ENCODE measurements at places on chromosomes 16 and 17.
A peak's percentile ranks its signal among the peaks of the same experiment; 100 is the strongest.

- no peak for DNase-seq
These were observed 6.1 kb upstream of the DRC7 start for GRCh38 chr16:57688487-57688986.

GRCh38 chr16:23424292-23424958 lies 28.6 kb downstream of the COG7 start:
- no peak for DNase-seq

DNA sequence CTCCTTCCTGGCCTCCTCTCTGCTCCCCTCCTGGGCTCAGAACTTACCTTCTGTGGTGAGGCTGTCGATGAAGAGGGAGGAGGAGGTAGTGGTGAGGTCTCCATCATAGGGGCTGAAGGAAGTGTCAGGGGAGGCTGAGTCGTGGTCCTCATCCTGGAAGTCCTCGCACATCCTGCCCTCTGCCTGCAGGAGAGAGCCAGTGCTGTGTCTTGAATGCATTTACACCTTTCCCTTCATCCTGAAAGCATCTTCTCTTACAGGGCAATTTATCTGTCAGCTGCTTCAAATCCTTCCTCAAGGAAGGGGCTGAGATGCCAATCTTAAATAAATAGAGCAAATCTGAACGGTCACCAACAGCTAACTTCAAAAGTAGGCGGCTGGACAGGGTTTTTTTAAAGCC lies 73.6 kb downstream of the PLXDC1 start:
- no peak for DNase-seq

DNA sequence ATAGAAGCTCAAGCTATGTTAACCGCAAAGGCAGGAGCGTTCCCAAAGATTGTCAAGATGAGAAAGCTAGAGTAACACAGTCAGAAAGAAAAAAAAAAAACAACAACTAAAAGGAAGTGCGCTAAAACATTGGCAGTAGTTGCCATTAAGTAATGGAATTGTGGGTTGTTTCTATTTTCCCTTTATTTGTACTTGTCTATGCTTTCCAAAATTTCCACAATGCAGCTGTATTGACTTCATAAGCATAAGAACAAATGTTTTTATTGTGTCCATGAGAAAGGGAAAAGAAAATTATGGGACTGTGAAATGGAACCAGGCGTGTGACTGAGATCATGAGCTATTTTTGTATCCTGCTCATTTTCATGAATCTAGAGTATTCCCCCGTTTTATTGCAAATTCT lies 153.4 kb downstream of the TMEM114 start:
- DNase-seq, result no peak

GRCh38 chr16:1614456-1615102 lies 2.4 kb downstream of the CRAMP1 start:
- DNase-seq, result no peak

- no peak for DNase-seq
These were observed 29.8 kb downstream of the PITPNM3 start for GRCh38 chr17:6526362-6527152.

- DNase-seq, result peak; percentile 9
These were observed 48.0 kb downstream of the SHCBP1 start for GRCh38 chr16:46573008-46573833.

- no peak for DNase-seq
These were observed 644.1 kb downstream of the WWOX start for GRCh38 chr16:78743556-78743955.

- DNase-seq, result no peak
These were observed 76.3 kb downstream of the KSR1 start for GRCh38 chr17:27532269-27533263.

DNA sequence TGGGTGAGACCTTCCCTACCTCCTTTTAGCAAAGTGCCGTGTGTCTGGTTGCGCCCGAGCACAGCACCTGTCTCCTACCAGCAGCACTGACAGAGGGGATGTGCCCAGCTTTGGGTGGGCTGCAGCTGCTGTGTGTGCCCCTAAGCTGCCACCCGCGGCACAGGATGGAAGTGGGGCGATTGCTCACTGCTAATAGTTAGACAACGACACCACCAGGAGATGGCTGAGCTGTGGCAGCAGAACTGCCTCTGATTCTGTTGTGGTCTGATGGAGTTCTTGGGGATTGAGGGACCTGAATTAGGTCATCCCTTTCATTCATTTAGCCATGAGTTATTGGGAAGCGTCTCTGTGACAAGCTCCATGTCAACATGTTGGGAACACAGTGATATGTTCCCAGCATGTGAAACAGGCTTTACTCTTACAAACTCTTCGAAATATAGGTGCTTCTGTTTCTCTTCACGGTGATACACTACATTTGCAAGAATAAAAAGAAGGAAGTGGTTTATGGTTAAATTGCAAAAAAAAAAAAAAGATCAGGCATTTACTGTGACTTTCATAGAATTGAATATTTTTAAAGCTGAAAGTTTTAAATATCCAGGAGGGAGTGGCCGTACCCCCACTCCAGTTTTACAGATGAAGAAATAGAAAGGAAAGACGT lies 184.4 kb downstream of the MAF start:
- DNase-seq, result no peak

- no peak for DNase-seq
These were observed 13.6 kb downstream of the ZC3H7A start for GRCh38 chr16:11783319-11784037.

- no peak for DNase-seq
These were observed 11.8 kb downstream of the PEMT start for GRCh38 chr17:17579691-17580090.

- DNase-seq, result no peak
These were observed 118.3 kb downstream of the PARN start for GRCh38 chr16:14511800-14512135.

DNA sequence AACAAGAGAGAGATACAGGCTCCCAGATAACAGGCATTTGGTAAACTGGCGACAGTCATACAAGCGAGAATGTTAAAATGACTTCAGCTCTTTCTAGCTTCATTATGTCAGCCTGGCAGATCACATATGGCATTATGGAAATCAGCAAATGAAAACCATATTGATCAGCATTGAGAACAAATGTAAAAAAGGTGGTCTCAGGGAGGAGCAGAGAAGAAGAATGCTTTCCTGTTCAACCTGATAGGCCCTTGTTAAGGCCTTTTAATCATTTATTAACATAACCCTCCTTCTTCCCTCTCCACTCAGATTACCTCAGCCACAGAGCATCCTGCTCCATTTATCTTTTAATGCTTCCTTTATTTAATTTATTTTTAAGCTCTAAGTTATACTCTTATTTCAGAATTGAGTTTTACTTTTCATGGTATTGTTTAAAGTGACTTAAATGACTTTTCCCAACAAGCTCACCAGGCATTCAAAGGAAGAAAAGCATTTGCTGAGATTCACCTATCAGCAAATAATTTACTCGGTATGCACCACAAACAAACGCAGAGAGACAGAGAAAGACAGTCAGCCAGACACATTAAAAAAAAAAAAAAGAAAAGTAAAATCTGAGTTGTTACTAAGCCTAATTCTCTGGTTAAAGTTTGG lies 243.9 kb upstream of the TBX2 start:
- no peak for DNase-seq

- DNase-seq, result no peak
These were observed 366 bp downstream of the ANKS3 start for GRCh38 chr16:4733747-4734062.

DNA sequence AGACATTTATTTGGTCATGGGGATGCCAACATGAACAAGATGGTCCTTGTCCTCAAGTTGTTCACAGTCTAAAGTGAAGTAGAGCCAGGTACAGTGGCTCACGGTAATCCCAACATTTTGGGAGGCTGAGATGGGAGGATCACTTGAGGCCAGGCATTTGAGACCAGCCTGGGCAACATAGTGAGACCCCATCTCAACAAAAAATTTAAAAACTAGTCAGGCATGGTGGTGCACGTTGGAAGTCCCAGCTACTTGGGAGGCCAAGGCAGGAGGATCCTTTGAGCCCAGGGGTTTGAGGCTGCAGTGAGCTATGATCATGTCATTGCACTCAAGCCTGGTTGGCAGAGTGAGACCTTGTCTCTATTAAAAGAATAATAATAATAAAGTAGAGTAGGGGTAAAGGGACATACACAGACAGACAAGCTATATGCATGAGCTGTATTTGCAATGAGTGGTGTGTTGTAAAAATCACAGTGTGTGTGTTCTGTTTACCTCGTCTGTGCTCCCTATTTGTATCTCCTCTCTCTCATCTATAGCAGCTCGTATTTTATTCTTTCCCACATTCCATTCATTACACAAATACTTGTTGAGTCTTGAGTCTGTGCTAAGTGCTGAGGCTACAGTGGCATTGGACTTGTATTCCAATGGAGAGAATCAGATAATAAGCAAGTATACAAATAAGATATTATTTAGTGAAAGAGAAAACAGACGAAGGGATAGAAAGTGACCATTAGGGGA lies 73.9 kb upstream of the DHX40 start:
- DNase-seq, result no peak

DNA sequence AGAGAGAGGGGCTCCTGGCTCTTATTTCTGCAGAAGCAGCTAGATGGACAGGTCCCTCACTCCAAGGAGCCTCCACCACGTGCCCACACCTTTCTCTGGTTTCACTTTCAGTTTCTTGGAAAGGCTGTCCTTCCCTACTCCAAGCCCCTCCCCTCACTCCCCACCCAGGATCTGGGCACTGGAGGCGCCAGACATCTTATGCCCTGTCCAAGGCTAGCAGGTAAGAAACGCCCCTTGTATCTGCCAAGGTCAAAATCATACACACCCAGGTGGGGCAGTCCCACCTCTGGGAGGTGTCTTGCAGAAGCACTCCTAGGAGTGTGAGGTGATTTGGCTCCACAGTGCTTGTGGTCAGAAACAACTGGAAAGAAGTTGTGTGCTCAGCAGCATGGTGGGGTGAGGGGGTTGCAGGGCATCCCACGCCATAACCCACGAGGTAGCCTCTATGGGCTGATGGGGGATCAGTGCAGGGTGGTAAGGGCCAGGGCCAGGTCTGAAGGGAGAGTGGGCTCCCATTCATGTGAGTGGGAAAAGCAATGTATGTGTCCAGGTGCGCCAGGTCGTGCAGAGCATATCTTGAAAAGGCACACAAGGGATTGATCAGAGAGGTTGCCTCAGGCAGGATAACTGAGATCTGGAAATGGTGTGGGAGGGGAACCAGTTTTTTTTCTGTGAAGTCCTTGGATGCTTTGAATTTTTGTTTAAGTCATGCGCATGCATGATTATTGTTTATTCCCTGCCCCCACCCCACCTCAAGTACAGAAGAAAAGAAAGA lies 31.8 kb upstream of the PRM1 start:
- DNase-seq, result peak; percentile 52

DNA sequence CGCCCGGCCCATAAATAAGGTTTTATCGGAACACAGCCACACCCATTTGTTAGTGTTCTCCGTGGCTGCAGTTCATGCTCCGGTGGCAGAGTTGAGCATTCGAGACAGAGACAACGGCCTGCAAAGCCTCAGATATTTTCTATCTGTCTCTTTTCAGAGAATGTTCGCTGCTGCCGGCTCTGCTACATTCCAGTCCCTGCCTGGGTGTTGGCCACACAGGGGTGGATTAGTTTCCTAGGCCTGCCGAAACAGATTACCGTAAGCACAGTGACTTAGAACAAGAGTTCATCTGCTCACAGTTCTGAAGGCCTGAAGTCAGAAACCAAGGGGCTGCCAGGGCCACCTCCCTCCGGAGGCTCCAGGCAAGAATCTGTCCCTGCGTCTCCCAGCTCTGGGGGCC lies 19.1 kb upstream of the GSG1L start:
- no peak for DNase-seq

DNA sequence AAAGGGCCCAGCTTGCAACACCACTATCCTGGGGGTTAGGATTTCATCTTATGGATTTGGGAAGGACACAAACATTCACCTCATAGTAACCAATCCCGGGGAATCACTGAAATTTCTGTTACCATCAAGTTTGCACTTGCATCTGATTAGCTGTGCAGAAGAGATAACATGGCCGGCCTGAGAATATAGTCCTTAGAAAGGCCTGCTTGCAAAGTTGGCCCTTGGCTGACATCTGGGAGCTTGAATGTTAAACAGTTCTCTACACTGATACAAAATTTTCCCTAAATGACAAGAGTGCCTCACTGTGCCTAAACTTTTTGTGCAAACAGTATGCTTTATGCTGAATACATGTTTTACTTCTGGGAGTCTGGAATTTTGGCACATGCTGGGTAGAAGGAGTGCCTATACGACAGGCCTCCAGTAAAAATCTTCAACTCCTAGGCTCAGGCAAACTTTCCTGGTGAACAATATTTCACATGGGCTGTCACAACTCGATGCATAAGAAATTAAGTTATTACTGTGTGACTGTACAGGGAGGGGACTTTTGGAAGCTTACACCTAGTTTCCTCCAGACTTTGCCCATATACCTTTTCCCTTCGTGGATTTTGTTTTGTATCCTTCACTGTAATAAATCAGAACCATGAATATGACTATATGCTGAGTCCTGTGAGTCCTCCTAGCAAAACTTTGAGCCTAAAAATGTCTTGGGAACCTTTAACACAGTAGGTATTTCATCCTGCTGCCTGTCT lies 31.3 kb downstream of the TBC1D3B start:
- DNase-seq, result no peak

DNA sequence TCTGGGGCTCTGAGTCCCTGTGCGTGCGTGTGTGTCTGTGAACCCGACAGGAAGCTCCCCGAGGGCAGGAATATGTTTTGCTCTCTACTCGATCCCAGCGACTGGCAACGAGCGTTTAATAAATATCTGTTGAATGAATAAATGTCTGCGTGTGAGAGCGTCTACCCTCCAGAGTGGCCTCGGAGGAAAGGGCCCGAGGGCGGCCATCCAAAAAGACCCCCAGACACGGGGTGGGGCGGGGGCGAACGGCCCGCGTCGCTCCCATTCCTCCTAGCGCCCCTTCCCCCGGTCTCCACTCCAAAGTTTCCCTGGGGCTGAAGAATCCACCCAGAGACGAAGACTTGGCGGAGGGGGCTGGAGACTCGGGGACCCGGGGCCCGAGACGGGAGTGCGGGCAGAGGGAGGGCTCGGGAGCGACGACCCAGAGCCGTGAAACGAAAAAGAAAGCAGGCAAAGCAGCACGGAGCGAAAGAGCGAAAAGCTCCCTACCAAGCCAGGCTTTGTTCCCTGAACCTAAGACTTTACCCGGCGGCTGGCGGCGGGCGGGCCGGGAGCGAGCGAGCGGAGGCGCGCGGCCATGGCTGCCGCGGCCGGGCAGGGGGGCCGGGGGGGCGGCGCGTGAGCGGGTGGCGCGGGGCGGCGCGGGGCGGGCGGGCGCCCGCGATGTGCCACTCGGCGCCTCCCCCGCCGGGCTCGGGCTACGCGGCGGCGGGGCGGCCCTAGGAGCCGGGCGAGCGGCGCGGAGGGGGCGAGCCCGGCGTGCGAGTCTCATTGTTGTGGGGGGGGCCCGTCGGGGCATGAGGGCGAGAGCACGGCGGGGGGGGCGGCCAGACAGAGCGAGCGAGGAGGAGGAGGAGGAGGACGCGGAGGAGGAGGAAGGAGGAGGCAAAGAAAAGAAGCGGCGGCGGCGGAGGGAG lies at the start of gene MLLT6:
TSS of gene MLLT6 (plus strand) at position 668 of the 917 bp plus-strand sequence. CDS start 360 bp downstream, outside the sequence.
- DNase-seq, result no peak

Measured in BJ (cell line).